ENCODE measurements at places on chromosomes 16 and 17.
A peak's percentile ranks its signal among the peaks of the same experiment; 100 is the strongest.

DNA sequence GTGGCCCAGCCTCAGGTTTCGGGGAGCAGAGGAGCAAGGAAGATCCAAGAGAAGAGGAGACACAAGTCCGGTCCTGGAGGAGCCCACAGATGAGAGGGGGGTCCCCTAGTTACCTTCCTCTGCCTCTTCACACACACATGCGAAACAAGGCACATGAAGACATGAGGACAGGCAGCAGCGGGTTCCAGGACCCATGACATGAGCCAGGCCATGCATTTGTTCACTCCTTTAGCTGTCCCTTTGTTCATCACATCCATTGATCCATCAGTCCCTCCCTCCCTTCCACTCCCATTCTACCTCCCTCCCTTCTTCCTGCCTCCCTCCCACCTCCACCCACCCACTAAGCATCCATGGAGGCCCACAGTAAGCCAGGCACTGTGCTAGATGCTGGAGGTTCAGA, 9.4 kb downstream of the PPY start:
- DNase-seq = no peak

GRCh38 chr17:6548578-6549330, 7.6 kb downstream of the PITPNM3 start:
- DNase-seq = no peak

- DNase-seq = no peak
Observed at GRCh38 chr17:65670667-65671371, 109.4 kb upstream of the AXIN2 start.

DNA sequence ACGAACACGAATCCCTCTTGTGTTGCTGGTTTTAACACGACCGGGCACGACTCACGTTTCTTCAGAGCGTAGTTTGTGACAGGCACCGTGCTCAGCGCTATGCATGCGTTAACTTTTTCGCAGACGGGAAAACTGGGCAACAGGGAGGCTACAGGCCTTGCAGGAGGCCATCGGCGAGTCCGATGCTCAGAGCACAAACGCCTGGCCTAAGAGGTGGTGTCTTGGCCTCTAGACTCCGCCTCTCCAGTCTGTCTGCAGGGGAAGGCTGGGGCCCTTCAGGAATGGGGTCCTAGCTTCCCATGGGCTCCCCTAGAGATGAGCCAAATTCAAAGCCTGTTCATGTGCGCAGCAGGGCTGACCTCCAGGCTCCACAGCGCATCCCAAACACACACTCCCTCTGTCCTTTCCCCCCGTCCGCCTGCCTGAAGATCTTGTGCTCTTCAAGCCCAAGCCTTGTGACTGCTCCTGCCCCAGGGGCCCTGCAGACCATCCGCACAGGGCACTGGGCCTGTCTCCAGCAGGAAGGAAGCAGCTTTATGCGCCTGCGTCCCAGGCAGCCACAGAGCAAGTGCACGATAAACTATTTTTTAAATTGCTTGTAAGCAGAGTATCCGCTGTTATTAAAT, 3.1 kb downstream of the CLCN7 start:
- no peak for DNase-seq

DNA sequence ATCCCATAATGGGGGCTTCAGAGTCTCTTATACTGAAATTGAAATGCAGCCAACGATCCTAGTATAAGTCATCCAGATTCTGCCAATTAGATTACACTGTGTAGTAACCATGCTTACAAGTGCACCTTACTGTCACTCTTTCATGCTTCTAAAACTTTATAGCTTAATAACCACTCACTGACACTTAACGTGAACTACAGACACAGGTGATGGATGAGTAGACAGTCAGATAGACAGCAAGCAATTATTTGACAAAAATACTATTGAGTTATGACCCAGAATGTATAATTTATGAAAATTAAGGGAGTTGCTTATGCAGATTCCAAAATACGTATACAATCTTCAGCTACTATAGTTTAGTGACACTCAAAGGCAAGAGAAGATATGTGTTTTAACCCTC, 6.3 kb downstream of the CDH8 start:
- DNase-seq = no peak

GRCh38 chr17:54902611-54903010, 2.0 kb downstream of the TOM1L1 start:
- no peak for DNase-seq

- no peak for DNase-seq
Observed at GRCh38 chr16:3509470-3509928, 8.7 kb downstream of the CLUAP1 start.

DNA sequence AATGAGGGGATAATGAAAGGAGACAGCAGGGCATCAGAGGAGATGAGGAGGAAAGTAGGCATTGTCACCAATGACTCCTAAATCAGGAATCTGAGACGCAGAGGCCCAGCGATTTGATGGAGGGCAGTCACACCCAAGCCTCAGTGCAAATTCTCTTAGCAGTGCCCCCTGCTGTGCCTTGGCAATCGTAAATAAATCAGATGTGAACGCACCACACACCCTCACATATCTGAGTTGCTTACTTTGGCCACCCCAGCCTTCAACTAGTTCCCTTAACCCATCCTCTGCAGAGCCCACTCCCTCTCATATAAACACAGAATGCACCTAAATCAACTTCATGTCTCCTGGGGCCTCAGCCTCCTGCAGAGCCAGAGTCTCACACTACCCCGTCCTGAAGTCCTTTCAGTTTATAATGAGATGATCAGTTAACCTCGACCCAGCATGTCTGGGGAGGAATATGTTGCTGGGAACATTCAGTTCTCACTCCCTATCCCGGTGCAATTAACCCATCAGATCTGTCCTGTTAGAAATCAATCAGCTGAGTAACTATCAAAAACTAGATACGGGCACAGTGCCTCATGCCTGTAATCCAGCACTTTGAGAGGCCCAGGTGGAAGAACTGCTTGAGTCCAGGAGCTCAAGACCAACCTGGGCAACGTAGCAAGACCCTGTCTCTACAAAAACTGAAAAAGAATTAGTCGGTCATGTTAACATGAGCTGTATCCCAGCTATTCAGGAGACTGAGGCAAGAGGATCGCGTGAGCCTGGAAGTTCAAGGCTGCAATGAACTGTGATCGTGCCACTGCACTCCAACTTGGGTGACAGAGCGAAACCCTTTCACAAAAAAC, 78.4 kb downstream of the SLC39A11 start:
- peak; percentile 77 for DNase-seq

DNA sequence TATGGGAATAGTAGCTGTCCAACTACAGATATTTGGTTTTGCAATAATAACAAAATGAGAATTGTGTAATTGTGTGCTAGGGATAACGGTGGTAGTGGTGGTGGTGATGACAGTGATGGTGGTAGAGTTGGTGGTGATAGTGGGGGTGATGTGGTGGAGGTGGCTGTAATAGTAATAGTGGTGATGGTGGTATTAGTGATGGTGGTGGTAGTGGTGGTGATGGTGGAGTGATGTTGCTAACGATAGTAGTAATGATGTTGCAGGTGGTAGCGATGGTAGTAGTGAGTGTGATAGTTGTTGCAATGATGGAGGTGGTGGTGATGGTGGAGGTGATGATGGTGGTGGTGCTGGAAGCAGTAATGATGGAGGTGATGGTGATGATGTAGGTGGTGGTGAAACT, 94.4 kb downstream of the HS3ST3B1 start:
- no peak for DNase-seq

GRCh38 chr16:57111420-57111819, 19.0 kb downstream of the CPNE2 start:
- no peak for DNase-seq

- DNase-seq = no peak
Observed at GRCh38 chr16:4136229-4136813, 20.1 kb upstream of the ADCY9 start.

DNA sequence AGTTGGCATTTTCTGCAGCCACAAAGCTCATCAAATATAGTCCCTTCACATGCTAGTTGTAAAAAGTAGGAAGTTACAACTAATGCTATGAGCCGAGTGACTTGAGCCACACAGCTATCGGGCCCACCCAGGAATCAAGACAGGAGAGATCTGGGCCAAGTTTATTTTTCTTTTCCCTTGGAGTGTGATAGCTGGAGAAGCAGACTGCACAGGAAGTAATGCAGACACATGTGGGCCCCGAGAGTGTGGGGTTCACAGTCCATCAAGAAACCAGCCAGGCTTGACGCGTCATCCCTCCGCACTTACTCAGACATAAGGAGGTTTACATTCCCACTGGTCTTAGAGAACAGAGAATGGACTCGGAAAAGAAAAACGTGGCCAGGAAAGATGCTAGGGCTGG, 403.1 kb upstream of the CDH11 start:
- peak; percentile 86 for DNase-seq

DNA sequence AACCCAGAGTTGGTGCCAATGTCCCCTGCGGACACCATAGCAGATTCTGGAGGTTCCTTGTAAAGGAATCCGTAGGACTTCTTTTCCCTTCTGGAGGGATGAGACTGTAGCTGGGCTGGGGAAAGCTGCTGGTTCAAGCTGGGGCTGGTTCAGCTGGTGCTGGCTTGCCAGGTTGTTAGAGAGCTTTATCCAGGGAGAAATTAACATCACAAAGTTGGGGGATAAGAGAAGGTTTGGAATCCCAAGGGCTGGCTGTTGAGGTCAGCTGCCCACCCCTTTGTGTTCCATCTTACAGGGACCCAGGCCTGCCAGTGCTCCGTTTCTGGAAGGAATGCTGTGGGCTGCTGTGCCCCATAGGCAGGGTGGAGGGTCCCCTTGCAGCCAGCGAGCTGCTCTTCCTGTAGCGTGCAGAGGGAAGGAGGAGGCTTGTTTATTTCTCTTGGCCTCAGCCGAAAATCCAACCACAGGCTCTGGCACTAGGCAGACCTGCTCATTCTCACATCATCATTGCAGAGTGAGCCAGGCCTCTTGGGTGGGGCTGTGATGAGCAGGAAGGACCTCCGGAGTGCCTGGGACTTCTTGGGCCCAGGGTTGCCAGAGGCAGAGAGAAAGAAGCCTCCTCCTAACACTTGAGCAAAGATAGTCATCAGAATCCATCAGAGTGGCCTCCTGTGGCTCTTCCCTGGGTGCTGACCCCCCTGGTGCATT, 251.1 kb downstream of the SEC14L1 start:
- peak; percentile 94 for DNase-seq

- DNase-seq = no peak
Observed at GRCh38 chr17:56083475-56083874, 69.8 kb upstream of the ANKFN1 start.

DNA sequence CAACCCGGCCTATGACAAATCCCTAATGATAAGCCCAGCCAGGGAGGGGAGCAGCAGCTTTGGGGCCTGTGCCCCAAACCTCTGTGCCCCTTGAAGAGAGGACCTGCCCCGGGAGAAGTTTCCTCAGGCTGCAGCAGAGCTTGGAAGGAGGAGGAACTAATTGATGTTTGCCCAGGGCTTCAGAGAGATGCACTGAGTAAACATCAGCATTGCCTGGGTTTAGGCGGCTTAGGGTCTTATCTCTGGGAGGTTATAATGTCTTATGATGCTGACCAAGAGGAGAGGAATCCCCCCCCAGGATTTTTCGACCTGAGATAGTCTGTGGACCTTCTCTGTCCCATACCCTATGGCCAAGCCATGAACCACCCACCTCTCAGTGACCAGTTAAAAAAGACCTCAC, 148.7 kb upstream of the SDK2 start:
- DNase-seq = no peak

DNA sequence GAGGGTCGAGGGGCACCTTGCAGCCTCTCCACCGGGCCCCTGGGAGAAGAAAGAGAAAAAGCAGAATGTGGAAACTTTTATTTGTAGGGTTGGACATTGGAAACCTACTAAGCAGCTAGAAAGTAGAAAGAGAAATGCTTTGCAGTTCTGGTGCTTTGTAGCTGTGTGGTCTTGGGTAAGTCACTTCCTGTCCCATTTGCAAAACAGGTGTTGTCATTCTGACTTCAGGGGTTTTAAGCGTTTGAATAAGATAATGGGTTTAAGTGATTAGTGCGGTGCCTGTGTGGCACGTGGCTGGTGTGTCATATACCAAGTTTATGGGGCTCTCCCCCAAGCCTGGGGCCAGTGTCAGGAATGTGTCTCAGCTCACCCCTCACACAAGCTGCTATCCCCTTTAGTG, 1.6 kb downstream of the CA4 start:
- DNase-seq = no peak

DNA sequence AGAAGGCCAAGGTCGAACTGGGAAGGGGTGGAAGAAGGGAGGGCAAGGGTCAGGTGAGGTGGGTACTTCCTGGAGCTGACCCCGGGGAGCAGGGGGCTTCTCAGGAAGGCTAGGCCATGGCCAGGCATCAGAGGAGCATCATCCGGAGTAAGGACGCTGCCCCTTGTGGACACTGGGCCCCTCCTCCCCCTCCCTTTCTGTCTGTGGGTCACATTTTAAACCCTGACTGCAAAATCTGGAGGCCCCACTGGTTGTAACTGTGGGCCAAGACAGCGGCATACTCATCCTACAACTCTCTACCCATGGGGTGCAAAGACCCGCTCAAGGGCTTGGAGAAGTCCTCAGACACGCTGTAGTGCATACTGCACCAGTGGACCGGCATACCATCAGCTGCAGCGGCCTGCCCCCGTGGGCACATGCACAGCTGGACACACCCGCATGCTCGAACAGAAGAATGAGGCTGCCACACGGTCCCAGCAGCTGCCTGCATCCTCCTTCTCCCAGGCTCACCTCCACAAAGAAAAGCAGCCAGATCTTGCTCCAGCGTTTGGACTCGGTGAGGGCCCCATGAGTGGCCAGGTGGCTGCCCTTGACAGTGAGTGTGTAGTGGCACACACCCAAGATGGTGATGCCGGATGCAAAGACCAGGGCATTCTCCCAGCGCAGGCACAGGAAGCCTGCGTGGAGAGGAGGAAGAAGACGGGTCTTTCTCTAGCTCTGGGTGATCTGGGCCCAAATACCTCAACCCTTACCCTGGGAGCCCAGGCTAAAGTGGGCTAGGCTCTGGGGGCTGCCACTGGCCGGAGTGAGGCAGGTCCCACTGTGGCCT, 1.2 kb downstream of the FADS6 start:
- no peak for DNase-seq

GRCh38 chr17:77326076-77326591, 185.4 kb downstream of the SEC14L1 start:
- DNase-seq = no peak

DNA sequence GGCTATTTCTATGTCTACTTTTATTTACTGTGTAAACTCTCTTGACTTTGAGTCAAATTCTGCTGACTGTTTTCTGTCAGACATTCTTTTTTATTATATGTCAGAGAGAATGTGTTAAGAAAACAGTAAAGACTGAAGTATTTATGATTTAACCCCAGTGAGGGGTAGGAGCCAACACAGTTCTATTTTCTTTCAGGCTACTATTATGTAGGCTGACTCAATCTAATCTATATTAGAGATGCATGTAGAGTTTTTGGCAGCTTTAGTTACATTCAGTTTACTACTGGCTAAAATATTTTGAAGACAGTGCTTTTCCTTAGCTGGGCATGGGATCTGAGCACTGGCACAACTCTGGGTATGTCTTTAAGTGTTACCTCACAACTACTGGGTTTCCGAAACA, 1108.0 kb downstream of the CDH11 start:
- no peak for DNase-seq

- DNase-seq = no peak
Observed at GRCh38 chr17:82502207-82502606, 17.3 kb upstream of the FOXK2 start.

- DNase-seq = no peak
Observed at GRCh38 chr17:78912082-78912481, 9.1 kb upstream of the CEP295NL start.
